ENCODE measurements at places on chromosomes 16 and 17.

DNA sequence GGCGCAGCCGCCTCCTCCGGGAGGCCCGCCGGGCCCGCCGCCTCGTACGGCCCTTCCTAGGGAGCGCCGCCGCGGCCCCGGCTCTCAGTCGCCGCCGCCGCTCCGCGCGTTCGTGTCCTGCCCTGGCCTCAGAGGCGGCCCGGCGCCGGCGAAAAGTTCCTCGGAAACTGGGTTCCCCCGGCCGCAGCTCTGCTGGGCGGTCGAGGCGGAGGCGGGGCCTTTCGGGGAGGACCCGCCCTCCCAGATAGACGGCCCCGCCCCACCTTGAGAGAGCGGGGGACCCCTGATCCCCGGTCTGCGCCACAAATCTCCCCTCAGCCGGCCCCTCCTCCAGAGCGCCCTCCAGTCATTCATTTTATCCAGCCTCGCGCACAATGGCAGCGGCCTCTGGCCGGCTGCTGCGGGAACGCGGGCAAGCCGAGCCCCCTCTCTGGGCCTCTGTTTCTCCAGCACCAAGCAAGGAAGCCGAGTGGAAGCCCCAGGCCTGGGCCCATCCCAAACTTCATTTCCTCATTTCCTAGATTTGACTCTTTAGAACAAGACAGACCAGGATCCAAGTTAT, at the start of gene SREBF1:
TSS of gene SREBF1 (minus strand) at position 169 of the 562 bp plus-strand sequence. CDS start 169 bp downstream, outside the sequence.
- peak; percentile 76 for DNase-seq

DNA sequence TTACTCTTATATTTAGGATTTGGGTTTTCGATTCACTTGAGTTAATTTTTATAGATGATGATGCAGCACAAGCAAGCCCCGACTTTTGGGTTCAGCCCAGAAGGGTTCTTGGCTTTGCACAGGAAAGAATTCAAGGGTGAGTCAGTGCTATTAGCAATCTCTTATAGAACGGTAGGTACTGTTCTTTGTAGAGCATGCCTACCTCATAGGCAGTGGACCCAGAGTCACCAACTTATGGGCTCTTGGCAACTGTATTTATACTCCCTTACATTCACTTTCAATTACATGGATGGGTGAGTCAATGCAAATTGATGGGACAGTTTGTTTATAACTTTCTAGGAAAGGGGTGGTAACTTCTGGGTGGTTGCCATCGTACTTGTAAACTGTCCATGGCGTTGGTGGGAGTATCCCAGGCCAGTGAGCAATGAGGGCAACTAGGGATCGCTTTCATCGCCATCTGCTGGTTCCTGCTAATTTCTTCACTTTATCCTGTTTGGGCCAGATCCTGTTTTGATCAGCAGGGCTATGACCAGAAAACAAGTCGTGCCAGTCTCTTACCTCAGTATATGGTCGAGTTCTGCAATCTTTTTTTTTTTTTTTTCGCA, 362.6 kb downstream of the CNTNAP4 start:
- peak; percentile 43 for DNase-seq

- no peak for DNase-seq
Observed at GRCh38 chr17:78258323-78259191, 27.1 kb downstream of the TMEM235 start.

DNA sequence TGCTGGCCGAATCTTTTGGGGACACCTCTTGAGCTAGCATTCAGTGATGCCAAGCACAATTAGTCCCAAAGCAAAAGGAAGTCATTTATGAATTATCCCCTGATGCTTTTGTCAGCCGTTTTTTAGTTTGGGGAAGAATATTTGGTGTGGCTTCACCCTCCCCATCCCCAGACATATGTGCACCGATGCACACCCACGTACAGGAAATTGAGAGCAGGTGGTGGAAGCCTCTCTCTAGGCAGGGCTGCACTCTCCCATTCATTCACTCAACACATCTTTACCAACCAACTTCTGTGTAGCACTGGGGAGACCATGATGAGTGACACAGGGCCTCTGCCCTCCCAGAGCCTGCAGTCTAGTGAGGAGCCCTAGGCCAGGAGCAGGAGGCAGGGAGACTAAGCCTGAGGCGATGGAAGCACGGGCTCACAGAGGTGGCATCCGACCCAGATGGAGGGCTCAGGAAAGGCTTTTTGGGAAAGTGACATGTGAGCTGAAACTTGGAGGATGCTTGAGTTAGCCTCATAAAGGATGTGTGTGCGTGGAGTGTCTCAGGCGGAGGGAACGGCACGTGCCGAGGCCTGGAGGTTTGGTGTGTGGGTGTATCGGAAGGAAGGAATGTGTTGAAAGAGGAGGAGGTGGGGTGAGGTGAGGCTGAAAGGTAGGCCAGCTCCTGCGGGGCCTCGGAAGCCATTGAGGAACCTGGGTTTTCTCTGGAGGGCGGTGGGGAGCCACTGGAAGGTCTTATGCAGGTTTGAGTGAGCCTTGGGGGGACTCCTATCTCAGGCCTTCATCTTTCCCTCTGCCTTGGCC, 43.8 kb downstream of the PSME3IP1 start:
- DNase-seq: no peak

- DNase-seq: no peak
Observed at GRCh38 chr17:19361944-19362276, 613 bp downstream of the B9D1 start.

DNA sequence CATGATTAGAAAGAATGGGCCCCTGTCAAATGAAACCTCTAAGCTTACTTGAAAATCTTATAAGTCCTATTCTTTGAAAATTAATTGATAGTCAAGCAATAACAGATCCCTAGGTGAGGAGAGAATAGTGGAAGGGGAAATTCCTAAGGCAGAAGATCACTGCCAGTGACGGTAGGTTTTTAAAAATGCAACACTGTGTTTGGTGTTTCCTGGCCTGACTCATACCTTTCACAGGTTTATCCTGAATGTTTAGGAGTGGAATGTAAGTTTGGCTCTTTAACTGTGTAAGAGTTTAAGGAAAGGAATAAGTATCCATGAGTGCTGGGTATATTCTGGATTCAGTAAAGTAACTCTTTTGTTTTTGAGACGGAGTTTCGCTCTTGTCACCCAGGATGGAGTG, 23.8 kb downstream of the HAPSTR1 start:
- peak; percentile 53 for DNase-seq

- DNase-seq: no peak
Observed at GRCh38 chr16:27321013-27321915, 7.5 kb downstream of the IL4R start.

All from astrocyte of the hippocampus (primary cell).